ENCODE measurements at places on chromosomes 6 and 20.
A peak's percentile ranks its signal among the peaks of the same experiment; 100 is the strongest.

DNA sequence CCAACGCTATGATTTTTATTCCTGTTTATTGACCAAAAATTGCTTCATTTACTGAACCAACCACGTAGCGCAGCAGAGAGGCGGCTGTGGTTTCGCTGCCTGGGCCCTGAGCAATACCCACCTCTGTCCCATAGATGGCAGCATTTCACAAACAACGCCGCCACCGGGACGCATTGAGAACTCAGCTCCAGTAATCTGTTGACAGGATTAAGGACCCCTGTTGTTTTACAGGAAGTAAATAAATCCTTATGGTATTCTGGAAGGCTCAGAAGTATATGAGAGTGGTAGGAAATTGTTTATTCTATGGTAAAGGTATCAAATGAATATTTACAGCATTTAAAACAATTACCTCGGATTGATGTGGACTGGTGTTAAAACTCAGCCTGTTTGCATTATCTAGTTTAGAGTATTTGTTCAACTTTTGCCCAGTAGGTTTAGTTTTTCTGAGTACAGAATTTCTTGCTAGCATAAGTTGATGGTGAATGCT, 547.9 kb upstream of the SLC35B3 start:
- peak; percentile 58 for DNase-seq

DNA sequence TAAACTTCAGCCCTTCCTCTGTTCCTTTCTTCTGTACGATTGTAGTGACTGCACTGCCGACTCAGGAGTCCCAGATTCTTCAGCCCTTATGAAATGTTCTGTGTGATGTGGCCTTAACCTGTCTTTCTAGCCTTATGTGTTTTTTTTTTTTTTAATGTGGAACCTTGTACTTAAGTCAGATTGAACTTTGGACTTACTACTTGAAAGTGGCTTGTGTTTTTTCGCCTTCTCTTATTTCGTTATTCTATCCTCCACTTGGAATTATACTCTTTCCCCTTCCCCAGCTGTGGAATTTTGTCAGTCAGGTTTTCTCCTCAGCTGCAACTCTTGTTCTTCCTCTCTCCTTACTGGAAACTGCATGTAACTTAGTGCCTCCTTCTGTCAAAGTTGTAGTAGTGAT, 8.8 kb downstream of the CEP43 start:
- no peak for DNase-seq

GRCh38 chr6:152167641-152168603, 360.4 kb downstream of the ESR1 start:
- DNase-seq = no peak

- DNase-seq = no peak
Measured at GRCh38 chr20:53980031-53980465, 90.3 kb downstream of the BCAS1 start.

DNA sequence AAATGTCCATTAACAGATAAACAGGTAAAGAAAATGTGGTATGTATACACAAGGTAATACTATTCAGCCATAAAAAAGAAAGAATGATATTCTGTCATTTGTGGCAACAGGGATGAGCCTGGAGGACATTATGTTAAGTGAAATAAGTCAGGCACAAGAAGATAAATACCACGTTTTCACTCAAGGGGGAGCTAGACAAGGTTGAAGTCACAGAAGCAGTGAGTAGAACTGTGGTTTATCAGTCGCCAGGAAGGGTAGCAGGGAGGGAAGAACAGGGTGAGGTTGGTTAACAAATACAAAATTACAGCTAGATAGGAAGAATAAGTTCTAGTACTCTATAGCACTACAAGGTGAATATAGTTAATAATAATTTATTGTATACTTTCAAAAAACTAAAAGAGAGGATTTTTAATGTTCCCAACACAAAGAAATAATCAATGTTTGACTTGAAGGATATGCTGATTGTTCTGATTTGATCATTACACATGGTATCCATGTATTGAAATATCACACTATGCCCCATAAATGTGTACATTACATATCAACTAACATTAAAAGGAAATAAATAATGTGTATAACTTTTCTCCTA, 21.1 kb downstream of the RTN4IP1 start:
- peak; percentile 11 for DNase-seq

DNA sequence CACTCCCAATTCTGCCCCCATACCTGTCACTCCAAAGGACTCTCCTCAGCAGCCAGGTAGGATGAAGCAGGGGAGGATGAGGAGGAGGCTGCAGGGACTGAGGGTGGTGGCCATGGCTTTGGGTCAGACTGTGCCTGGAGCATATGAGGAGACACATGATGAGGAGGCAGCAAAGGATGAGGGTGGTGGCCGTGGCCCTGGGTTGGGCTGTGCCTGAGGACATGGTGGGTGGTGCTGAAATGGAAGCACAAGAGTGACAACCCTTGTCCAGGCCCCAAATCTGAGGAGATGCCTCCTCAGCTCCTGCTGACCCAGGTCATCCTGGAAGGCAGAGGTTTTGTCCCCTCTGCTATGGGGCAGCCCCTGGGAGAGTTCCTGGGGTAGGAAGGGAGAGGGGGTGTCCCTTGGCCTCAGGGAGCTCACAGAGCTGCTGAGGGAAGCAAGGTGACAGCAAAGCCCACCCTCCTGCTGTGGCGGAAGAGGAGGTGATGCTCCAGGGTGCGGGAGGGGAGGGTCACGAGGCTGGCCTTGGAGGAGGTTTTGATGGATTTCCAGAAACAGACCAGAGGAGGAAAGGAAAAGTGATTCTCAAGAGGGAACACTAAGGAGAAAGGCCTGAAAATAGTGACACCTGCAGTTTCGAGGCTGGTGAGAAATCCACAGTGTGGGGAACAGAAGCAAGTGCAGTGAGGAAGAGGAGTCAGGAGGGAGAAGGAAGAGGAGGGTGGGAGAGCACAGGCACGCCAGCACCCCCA, 4.6 kb downstream of the RAET1G start:
- no peak for DNase-seq

DNA sequence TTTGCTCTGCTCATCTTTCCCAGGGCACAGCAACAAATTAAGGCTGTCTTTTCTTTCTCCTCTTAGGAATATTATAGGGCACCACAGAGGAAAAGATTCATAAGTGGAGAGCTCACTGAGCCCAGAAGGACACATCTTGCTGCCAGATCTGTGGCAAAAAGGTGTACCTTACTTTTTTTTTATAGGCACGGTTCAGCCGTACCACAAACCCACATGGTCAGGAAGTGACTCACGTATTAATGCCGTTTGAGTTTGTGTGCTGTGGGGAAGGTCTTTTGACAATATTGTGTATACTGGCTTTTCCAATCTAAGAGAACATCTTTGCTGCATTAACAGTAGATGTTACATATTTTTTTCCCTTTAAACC, 28.4 kb downstream of the PAQR8 start:
- peak; percentile 46 for DNase-seq

DNA sequence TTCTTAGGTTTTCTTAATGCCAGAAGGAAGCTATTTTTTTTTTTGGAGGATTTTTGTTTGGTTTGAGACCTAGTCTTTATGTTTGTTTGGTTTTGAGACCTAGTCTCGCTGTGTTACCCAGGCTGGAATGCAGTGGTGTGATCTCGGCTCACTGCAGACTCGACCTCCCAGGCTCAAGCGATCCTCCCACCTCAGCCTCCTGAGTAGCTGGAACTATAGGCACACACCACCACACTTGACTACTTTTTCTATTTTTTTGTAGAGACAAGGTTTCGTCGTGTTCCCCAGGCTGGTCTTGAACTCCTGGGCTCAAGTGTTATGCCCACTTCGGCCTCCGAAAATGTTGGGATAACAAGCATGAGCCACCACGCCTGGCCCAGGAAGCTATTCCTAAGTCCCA, 67.8 kb upstream of the NHSL1 start:
- no peak for DNase-seq

DNA sequence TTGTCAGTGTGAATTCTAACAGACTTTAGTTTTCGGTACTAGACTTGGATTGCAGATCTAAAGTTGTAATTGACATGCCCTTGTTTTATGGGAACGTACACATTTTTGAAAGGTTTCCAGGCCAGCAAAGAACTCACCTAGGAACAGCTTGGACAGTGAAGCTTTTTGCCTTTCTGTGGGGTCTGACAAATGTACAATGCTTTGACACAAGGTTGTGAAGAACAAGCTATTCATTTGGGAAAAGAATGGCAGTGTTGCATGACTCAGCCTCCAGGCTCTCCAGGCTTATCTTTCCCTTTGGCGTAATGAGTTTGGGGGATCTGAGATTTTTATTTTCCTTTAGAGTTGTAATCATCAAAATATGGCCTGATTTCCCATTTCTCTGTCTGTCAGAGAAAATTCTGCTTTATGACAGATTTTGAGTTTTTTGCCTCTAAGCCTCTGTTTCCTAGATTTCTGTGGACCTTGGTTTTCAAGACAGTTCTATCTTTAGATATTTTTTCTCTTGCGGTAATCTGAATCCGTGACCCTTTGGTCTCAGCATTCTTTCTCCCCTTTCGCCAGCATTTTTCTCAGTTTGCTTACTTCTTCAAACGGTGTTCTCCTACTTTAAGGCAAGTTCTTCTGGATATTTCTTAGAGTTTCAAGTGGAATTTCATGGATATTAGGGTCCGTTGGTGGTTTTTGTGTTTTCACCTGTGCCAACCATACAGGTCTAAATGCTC, 221.0 kb downstream of the ADGB start:
- DNase-seq = no peak

- peak; percentile 38 for DNase-seq
Measured at GRCh38 chr6:45715508-45715803, 300.2 kb downstream of the CLIC5 start.

- DNase-seq = peak; percentile 52
Measured at GRCh38 chr6:2738373-2738979, 12.2 kb downstream of the MYLK4 start.

GRCh38 chr6:127897484-127897883, 3.4 kb downstream of the THEMIS start:
- DNase-seq = no peak

DNA sequence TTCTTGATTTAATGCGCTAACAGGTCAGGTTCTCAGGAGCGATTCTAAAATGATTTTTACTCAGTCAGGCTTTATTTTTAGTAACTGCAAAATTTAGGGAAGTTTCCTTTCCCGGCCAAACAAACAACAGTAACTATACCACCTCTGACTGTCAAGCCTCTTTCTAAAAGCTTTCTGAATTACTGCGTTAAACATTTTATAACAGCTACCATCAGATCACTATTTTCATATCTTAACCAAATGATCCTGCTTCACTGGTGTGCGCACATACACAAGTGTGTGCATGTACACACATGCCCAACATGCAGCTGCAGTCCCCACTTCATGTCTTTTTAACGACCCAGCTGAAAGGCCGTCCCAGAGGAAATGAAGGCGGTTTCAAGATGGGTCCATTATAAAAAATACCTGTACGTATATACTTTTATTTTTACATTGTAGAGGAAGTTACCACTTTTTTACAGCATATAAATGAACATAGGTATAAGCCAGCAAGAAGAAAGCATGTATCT, 25.0 kb downstream of the TMEM242 start:
- DNase-seq = no peak
